NCI-H524 (cell line): ENCODE measurements at places on chromosomes 2 and 18.

- DNase-seq: no peak
Measured at GRCh38 chr2:61074100-61074499, 8.4 kb downstream of the SANBR start.

DNA sequence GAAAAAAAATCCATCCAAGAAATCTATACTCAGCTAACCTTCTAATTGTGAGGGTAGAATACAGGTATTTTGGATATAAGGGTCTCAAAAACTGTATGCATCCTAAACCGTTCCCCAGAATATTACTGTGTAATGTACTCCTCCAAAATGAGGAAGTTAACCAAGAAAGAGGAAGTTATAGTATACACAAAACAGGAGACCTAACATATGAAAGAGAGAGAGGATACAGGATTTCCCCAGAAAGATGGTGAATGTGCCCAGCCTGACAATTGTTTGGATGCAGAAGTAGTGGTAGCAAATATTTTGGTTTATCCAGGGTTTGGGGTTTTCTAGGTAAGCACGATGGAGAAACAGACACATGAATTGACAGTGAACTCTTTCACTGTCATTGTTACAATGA is 50.6 kb downstream of the GALNT3 start:
- no peak for DNase-seq

DNA sequence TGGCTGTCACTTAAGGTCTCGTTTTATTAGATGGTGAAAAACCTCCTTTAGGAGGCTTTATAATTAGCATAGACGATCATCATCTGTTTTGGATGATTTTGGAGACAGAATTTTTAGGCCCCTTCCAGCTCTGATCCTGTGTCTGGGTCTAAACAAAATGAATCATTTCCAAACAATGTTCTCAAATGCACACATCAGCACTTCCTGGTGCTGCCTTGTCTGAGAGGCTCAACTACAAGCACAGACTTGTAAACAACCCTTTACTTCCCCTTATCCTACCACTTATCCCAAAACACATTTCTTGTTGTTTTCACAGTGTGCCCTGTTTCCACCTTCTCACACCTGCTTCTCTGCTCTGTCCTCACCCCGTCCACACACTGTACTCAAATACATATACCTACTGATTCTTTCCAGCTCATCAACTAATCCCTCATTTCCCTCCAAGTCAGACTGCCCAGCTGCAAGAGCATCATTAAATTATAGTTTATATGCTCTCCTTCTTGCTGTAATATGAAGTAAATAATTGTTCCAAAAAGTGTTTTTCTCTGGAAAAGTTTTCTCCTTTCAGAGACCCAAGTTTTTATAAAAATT is 71.2 kb upstream of the COL3A1 start:
- no peak for DNase-seq

DNA sequence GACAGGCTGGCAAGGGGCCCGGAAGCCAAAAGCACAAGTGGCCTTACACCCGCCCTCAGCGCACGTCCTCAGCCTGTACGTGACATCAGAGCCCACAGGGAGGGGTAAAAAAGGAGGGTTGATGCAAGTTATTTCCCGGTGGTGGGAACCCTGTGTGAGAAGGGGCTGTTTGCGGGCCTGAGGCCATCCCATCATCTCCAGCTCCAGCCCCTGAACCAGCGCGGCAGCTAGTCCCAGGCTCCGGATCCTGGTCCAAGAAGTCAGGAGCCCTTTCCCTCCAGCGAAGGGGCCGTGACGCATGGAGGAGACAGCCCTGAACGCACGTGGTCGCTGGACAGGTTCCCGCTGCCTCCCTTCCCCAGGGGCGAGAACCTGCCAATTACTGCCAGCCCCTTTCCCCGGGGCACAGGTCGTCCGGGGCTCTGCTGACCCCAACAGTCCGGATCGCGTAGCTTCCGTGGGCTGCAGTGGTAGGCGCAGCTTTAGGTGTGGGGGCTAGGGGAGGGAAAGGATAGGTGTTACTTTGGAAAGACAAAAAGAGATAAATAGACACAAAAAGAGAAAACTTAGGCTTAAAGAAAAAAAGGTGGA is 1.3 kb upstream of the LRP2 start:
- DNase-seq: peak; percentile 28

DNA sequence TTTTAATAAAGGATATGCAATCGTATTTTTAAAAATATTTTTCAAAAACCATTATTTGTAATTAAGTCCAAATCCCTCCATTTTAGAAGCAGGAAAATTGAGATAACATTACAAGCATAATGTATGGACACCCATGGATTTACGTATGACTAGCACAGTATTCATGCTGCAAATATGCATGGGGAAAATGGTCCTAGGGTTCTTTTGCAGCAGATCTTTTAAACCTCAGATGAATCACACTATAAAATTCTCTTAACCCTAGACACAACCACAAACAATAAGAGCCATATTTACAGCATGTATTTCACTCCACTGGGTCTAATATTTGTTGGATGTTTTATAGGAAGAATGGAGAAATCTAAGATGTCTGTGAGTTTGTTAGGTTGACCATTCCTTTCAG is 453.4 kb downstream of the TGIF1 start:
- DNase-seq: no peak

GRCh38 chr18:28176698-28176947 is 307 bp downstream of the CDH2 start:
- DNase-seq: peak; percentile 46

DNA sequence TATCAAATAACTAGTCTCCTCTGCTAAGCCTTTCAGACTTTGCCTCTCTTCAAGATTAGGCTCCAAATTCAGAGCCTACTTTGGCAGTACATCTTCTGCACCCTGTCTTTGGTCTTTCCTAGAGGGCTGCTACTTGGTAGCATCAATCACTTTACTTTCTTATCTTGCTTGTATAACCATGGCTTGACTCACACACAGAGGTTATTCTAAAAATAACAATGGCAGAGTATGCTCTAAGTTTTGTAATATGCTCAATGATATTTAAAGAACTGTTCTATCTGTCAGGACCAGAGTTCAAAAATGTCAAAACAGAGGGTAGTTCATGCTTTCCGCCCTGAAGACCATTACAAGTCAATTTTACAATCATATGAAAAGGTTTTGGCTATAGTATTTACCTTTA is 27.7 kb downstream of the THOC1 start:
- no peak for DNase-seq

DNA sequence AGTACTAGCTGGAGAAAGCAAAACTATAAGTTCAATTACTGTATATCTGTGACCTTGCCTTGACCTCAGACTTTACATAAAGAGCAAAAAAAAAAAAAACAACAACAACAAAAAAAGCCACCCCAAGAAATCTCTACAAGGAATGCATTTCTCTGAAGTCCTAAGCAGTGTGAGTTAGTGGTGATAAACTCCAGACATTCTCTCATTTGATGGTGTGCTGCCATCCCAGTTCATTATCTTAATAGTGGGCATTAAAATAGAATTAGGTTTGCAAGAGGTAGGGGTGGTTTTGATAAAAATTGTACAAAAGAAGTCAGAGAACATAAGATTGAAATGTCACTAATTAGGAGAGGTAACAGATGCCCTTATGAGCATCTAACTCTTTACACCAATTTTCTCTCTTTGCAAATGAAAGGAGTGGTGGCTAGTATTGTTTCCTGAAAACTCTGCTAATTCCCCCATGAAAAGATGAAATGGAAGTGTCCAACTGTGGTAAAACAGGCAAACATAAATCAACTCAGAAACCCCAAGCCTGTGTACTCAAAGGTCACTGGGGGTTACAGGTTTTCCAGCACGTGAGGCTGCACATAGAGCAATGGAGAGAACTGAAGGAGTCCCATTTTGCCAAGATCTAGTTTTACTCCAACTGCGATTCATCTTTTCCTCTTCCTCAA is 131.9 kb downstream of the MEIS1 start:
- no peak for DNase-seq

GRCh38 chr18:66438711-66439536 is 165.0 kb downstream of the CDH19 start:
- peak; percentile 80 for DNase-seq

DNA sequence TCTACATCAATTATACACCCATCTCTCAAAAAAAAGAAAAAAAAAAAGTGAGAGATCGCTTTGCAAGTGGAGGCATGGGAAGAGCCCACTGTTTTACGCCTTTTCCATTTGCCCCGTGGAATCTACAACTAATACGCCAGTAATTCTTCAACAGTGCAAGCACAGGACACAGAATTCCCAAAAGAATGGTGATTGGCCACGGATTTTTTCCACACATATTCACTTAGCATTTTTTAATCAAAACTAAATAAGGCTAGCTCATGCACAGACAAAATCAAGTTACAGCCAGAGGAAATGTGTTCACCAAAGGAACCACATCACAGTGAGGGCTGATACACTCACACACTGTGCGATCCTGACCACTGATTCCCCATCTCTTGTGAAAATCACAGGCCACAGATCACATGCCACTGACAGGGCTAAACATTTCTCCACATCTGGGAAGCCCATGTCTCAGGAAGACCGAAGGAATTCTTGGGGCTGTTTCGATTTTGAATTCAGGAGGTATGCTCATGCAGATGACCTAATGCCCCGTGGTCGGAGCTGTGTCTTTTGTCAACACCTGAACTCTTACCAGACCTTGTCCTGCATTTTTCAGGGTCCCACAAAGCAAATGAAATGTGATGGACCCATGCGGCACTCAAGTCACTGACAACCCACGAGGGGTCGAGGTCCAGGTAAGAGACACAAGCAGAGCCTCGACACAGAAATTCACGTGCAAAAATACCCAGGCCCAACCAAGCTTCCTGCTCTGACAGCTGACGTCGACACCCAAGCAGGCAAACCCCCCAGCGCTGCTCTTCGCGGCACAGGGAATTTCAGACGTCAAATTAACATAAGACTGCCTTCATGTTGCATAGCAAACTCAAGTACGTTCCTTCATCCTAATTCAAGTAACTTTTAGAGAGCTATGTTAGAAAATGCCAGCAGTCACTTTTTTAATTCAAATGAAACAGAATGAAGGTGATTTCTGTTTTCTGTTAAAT is 69.6 kb downstream of the ZNF516 start:
- DNase-seq: no peak

DNA sequence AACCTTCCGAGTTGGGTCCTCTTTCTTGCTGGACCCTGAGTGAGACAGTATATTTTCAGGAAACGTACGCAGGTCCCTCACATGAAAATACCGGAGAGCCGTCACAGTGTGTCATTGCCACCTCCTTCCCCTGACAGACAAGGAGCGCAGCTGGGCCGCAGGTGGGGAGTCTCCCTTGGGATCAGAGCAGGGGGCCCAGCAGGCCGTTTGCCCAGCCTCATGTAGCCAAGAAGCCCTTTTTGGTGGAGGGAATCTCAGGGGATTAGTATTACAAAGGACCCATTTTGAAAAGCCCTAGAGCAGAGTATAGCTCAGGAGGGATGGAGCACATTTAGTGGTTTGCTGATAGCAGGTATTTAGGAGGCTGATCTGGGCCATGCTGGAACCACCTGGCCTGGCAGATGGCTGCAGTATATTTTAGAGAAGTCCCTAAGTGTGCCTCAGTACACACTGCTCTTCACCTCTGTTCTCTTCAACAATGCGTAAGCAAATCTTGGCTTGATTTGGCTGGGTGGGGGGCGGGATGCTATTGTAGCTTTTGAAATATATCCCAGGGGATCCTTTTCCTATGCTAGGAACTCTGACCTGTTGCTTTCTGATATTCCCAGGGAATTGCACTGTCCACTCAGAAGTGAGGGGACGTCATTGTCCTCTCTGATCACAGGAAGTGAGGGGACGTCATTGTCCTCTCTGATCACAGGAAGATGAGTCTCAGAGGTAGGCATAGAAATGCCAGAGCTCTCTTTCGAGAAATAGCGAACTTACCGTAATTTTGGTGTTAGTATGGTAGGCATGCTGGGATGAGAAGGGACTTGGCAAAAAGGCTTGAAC is 171.9 kb downstream of the HRH4 start:
- peak; percentile 95 for DNase-seq

DNA sequence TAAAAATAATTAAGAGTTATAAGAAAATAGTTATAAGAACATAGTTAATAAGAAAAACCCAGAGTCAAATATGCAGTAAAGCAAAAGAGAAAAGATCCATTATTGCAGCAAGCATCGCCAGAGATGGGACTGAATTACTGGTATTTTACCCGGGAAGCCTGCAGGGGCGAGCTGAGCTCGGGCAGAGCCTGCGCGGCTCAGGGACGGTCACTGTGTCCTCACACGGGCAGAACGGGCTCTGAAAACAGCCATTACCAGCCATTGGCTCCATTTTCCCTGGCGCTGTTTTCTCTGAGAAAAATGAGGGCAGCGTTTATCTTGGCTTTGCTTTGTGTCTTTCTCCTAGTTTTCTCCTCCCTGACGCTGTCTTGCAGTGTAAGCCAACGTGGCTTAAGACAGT is 95.3 kb upstream of the ALKAL2 start:
- DNase-seq: no peak

DNA sequence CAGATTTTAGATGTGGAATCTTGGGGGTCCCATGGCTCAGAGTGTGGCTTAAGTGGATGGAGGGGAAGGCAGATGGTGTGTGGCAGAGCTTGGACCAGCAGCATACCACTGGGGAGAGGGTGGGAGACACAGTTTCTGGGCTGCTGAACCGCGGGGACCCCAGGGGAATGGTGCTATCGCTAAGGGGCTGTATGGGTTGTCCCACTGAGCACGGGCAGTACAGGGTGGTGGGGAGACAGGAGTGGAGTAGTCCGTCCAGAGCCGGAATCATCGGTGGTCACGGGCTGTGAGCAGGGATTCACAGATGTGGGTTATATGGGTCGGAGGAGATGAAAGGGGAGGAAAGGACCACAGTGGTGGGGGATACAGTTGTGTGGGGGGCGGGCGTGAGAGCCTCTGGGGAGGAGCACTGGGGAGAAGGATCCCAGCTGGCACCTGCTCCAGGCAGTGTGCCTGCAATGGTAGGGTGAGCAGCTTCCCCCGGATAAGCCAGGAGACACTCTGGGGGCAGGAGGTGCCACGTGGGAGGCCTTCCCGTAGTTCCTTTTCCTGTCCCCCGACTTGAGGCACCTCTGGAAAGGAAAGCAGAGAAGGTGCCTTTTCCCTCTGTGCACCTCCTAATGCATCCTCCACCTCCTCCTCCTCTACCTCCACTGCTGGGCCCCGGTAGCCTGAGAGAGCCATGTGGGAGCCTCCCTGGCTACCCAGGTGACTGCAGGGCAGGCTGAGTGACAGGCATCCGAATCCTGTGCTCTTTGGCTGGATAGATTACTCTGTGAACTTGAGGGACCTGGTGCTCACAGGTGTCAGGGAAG is 24.9 kb downstream of the IGFBP5 start:
- DNase-seq: no peak

GRCh38 chr2:54065411-54065810 is 50.0 kb upstream of the ACYP2 start:
- peak; percentile 92 for DNase-seq

- DNase-seq: no peak
Measured at GRCh38 chr2:150122871-150123613, 364.4 kb downstream of the RND3 start.

DNA sequence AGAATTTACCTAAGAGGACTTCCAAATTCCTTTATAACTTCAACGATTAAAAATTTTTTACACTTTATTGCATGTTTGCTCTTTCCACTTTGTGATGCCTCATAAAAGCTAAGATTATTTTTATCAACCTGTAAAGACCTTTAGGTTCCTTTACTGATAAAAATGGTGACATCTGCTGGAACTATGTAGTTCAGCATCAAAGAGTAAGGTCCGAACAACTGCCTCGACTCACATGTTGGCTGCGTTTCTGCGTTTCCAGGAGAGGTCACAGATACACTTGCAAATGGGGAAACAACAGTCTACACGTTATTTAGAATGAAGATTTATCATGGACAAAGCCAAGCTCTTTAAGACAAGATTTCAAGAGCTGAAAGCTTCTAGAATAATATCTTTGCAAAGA is 18.8 kb upstream of the TMX3 start:
- no peak for DNase-seq

GRCh38 chr2:71379086-71379485 is 47.5 kb downstream of the ZNF638 start:
- no peak for DNase-seq

- DNase-seq: peak; percentile 81
Measured at GRCh38 chr2:174771631-174772471, 7.6 kb upstream of the CHRNA1 start.
